ENCODE measurements at places on chromosomes 12 and 14.

DNA sequence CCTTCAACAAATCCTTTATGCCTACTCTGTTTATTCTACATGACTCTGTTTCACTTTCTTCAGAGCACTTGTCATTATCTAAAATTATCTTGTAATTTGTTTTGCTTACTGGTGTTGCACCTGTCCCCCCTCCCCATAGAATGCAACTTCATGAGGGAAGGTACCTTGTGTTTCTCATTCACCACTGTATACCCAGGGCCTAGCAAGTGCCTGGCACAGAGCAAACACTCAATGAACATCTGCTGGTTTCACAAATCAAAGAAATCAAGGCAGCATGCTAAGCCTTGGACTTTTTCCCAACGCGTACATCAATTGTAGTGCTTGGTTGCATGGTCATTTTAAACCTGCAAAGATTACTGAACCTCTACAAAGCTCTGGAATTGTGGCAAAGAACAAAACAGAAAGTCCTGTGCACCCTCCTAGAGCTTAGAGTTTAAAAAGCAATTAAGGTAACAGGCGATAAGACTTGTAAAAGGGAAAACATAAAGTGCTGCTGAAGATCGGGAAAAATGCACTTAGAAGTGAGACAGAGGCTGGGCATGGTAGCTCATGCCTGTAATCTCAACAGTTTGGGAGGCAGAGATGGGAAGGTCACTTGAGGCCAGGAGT lies 479.1 kb downstream of the MED13L start:
- no peak for DNase-seq

- DNase-seq = no peak
Observed at GRCh38 chr14:56057071-56057741, 61.0 kb upstream of the PELI2 start.

DNA sequence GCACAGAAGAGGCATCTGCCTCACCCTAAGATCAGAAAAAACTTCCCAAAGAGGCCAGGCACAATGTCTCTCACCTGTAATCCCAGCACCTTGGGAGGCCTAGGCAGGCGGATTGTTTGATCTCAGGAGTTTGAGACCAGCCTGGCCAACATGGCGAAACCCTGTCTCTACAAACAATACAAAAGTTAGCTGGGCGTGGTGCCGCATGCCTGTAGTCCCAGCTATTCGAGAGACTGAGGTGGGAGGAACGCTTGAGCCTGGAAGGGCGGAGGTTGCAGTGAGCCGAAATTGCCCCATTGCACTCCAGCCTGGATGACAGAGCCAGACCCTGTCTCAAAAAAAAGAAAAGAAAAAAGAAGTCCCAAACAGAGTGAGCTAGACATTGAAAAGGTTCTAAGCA lies 4.5 kb downstream of the ZBTB1 start:
- no peak for DNase-seq

- no peak for DNase-seq
Observed at GRCh38 chr12:20264608-20265114, 103.7 kb upstream of the PDE3A start.

DNA sequence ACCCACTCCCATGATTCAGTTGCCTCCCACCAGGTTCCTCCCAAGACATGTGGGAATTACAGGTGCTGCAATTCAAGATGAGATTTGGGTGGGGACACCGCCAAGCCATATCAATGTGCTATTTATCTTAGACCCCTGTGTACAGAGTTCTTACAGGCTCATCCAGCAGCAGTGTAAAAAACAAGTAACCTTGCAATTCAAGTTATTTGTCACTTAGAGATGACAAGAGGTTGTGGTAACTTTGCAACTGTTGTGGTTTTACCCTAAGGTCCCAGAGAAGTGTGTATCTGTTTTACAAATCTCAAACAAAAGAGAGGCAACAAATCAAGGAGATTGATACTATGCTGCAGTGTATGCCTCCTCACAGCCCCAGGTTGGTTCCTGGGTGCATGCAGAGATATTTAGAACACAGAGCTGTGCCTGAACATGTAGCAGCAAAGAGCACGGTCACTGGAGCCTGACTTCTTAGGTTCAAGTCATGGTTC lies 11.5 kb upstream of the HELB start:
- no peak for DNase-seq

GRCh38 chr12:105839629-105840127 lies 299.1 kb downstream of the NUAK1 start:
- DNase-seq = no peak

DNA sequence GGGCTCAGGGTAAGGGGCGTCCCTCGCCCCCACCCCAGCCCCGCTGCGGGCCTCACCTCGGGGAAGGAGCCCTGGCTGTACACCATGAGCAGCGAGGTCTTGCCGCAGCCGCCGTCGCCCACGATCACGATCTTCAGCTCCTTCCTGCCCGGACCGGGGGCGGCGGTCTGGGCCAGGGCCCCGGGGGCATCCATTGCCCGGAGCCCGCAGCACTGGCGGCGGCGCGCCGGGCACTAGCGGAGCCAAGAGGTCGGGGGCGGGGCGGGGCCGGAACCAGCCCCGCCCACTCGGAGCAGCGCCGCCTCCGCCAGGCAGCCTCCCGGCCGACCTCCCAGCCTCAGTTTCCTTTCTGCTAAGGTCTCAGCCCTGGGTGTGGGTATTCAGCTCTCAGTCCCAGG lies at the start of gene RHOF:
TSS of gene RHOF (minus strand) at position 249 of the 398 bp plus-strand sequence. CDS start at position 194, 55 bp downstream.
- no peak for DNase-seq

DNA sequence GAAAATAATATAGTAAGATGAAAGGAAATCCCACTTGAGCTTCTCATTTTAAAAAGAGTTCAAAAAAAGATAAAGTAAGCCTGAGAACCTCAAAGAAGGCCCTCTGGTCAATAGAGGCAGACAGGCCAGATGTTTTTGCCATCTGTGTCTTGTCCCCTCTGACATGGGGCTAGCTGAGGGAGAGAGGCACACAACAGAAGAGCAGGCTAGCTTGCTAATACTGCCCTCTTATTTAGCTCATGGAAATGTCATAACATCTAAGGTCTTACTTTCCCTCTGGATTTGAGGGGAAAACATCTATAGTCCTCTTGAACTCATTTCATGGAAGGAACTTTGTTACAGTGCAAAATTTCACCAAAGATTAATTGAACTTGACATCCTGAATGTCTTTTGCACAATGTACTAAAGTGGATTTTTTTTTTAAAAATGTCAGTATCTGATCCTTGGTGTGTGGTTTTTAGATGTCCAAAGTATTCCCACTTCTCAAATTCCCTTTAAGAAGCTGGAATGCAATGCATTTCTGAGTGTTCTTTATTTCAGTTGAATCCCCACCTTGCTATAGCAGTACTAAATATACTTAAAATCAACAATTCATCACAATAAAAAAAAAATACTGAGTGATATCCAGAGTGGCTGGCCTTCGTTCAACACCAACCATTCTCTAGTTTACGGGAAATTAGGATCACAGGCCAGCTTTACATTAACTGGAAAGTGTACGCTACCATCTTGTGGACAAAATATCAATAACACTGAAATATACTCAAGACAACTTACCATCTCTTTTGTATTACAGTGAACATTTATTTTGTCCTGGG lies 176.7 kb downstream of the PAH start:
- DNase-seq = no peak

- DNase-seq = no peak
Observed at GRCh38 chr14:103111232-103111868, 11.9 kb upstream of the TNFAIP2 start.

DNA sequence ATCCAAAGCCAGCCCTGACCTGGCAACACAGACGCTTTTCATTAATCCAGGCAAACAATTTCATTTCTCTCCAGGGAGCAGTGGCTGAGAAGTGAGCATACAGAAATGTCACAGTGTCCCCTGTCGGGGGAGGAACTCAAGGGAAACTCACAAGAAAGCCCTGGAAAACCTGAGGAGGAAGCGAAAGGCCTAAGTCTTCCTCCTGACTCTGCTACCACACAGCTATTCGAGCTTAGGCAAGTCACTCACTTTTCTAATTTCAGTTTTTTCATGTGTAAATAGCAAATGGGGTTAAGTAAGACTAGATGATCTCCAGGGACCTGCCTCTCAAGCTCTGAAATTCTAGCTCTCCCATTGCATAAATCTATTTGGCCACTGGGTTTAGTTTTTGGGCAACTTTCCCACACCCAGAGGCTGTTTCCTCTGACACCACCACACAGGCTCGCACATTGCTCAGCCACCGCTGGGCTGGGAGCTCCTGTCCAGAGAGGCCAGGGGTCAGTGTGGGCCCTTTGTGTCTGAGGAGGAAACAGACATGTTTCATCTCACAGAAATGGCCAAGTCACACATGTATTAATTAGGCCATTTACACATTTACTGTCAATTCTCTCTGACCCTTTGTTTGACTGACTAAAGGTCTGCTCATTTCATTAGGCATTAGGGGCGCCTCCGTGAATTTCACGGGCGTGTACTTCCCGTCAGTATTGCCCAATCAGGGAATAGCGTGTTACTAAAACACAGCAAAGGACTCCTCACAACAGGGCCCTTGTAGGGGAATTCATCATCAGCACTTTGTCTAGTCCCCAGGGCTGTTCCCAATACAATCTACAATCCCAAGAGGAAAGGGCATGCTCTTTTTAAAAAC lies 9.8 kb upstream of the PNMA1 start:
- no peak for DNase-seq

DNA sequence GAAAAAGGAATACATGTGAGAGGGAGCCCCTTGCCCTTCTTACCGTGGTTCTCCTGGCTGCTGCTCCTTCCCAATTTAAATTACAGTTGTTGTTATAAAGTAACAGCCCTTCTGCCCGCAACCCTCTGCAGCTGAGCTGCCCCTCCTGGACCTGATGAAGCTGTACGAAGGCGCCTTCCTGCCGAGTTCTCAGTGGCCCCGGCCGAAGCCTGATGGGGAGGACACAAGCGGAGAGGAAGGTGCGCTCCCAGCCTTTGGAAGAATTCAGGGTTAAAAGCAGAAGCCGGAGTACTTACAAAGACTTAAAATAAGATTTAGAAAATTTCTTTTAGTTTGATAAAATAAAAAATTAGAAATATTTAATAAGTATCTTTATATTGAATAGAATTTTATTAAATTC lies 55.2 kb downstream of the EP400 start:
- DNase-seq = no peak

- DNase-seq = no peak
Observed at GRCh38 chr12:92955997-92956663, 27.0 kb upstream of the EEA1 start.

DNA sequence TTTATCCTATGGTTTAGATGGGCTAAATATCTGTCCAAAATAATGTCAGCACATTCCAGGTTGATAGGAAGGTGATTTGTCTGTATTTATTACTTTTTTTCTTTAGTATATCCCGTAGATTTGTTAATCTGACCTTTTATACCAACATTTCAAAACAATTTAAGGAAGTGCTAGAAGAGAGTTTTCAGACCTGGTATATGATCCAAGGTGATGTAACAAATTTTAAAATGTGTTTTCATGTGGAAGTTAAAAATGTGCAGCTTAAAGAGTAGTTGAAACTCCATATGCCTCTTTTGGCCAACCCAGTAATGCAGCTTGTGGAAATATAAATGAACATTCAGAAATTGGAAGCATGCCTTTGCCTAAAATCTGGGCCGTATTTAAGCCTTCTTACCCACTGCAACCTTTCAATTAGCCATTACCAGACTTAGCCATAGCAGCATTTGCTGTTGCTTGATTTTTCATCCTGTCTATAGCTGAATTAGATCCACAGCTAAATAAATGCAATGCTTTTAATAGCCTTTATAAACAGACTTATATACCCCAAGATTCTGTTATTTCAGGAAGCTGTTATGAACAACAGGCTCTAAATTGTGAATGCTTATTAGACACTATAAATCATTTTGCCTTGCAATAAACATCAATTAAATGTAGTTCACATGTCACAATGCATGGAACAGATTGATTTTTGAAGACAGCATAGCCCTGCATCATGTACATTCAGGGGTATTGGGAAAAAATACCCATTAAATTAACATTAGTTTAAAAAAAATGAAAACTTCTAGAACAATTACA lies 271.2 kb downstream of the PDZRN4 start:
- DNase-seq = no peak

DNA sequence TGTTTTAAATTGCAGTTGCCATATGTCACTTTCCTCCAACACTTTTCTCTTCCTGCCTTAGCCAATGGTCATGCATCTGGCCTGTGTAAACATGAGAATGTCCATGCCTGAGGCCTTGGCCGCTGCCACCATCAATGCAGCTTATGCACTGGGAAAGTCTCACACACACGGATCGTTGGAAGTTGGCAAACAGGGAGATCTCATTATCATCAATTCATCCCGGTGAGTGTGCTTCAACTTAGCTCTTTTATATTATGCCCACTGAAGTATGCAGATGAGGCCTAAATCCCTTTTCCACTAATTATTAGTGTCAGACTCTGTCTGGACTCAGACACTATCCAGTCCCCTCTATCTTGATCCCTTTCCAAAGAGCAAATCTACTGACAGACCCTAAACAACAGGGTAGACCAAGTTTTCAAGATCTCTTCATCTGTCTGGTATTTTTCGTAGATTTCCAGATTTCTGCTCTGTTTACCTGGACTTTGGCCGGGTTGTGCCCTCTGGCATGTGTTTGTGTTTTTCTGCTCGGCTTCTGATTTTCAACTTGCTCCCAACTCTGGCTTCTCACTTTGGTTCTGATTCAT lies 23.2 kb downstream of the AMDHD1 start:
- DNase-seq = no peak

DNA sequence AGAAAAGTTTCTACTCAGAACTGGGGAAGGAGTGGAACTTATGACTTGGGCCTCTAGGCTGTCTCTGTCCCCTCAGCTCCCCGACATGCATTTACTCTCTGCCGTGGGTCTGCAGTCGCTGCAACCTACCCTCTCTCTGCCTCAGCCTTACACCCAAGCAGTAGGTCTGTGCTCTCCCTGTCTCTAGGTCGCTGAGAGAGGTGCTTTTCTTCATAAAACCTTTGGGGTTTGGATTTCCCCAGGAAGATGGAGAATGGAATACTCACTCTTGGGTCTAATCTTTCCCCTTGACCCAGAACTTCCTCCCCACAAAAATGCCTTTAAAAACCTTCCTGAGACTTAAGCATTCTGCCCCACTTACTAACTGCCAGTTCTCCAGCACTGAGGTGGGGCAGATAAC lies 12.9 kb downstream of the GPR84 start:
- DNase-seq = no peak

- DNase-seq = no peak
Observed at GRCh38 chr14:75702122-75702521, 41.1 kb downstream of the TTLL5 start.

GRCh38 chr14:68950111-68950510 lies 29.0 kb downstream of the ACTN1 start:
- DNase-seq = no peak

- no peak for DNase-seq
Observed at GRCh38 chr14:52377940-52378339, 63.8 kb downstream of the PTGER2 start.
